ENCODE measurements at places on chromosomes 5 and 9.
A peak's percentile ranks its signal among the peaks of the same experiment; 100 is the strongest.

DNA sequence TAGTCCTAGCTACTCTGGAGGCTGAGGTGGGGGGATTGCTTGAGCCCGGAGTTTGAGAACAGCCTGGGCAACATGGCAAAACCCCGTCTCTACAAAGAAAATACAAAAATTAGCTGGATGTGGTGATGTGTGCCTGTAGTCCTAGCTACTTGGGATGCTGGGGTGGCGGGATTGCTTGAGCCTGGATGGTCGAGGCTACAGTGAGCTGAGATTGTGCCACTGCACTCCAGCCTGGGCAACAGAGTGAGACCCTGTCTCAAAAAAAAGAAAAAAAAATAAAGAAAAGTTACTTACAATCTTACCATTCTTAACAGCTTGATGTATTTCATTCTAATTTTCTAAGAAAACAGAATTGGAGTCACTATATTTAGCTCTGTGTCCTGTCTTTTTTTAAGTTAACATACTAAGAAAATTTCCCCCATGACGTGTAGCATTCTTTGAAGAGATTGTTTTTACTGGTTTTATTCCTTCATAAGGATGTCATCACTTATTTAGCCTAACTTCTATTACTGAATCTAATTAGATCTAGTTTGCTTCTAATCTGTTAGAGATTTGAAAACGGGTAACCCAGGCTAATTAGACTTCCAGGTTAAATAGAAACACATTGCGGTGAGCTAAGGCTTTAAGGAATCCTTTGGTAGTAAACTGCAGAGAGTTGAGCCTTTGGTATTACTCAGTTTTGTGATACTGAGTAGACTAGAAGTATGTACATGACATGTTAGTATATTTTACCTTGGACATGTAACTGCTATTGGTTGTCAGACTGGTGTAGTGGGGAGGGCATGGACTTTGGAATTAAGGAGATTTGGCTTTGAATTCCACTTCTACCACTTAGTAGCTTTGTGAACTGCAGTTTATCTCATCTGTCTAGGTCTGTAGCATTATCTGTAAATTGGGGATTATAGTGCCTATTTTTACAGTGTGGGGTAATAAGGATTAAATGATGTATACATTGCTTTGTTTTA lies 24.0 kb downstream of the HSPA4 start:
- no peak for DNase-seq

GRCh38 chr9:121439711-121440664 lies 59.7 kb downstream of the GGTA1 start:
- DNase-seq, result peak; percentile 33

DNA sequence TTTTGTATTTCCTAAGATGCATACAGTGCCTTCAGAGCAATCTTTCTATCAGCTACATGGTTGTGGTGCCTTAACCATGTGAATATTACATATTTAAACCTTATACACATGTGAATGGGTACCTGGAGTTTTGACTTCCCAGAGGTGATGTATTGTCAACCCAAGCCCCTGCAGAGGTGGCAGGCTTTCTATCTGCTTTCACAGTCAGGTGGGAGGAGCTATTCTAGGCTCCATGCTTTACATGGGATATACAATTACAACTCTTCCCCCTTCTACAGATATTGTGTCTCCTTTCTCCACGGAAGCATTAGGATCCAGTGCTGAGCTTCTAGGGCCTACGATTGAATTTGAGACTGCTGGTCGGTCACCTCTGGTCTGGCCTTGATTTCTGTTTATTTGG lies 89.8 kb upstream of the TUT7 start:
- DNase-seq, result no peak

DNA sequence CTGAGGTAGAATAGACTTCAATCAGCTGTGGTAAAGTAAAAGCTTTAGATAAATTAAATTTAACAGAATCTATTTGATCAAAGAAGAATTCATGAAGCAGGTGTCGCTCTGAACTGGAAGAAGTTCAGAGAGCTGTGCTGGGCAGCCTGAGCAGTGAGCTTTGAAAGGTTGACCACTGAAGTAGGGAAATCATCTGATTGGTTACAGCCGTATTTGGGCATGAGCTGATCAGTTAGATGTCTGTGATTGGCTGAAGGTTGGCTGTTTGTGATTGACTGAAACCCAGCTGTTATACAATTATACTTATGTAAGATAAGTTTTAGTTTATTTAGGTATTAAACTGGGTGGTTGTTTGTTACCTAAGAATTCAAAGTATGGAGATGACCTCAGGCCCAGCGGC lies 1174.6 kb downstream of the CDH9 start:
- no peak for DNase-seq

GRCh38 chr9:120242116-120242811 lies 337.7 kb downstream of the CDK5RAP2 start:
- no peak for DNase-seq
